ENCODE measurements at places on chromosomes 12 and 14.

DNA sequence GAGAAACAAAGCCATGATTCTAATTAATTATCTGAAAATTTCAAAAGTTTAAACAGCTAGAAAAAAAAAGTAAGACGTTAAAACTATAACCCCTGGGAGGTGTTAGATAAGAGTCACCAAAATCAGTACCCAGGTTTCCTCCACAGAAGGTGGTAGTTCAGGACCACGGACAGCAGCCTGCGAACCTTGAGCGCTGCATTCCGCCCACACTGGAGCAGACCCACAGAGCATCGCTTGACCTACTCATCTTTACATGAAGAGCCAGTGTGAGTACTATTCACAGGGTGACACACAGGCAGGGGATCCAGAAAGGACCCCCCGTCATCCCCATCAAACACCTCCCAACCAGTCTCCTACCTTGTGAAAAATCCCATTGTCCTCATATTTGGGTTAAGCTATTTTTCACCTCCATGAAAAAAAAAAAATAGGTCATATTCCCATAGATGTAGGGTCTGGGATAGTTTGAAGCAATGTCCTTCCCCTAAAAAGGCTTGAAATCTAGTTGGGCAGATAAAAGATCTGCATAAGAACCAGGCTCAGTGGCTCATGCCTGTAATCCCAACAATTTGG, 8.8 kb upstream of the CHGA start:
- DNase-seq, result no peak

DNA sequence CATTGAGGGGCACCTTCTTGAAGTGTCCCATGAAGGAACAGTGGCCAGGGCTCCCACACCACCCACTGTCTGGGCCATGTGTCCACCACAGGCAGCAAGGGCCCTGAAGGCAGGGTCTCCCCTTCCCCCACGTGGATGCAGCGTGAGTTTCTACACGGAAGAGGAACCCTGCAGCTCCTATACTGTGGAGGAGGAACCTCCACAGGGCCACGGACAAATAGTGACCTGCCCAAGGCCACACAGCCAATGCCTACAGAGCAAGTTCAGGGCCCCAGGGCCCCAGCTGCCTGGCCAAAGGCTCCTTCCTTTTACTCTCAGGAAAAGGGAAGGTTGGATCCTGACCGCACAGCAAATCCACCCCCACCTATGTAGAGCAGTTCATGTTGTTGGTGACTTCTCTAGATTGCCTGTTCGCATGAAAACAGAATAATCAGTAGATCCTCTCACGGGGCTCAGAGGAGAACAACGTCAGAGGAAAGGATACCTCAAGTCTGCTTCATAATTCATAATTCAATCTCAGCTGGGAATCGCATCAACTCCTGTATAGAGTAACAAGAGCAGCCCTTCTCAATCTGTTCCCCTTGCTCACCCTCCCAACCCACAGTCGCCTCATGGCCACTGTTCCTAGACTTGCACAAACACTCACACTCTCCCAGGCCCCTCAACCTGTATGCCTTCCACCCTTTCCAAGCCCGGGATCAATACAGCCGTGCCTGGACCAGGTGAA, 11.1 kb upstream of the KRT73 start:
- DNase-seq, result no peak

DNA sequence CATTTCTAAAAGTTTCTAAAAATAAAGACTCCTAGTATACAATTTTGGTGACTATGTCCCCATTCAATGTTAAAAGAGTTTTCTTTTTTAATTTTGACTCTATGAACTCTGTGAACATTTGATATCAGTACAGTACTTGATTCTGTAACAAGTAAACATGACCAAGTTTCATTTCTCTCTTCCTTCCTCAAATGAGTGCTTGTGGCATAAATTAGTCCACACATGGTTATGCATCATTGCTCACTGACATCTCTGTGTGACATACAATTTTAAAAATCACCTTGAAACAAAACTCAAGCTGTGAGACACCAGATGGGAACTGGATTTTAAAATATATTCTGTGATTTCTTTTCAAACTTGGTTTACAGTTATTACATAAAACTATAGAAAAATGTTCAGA, 253.9 kb upstream of the MDGA2 start:
- no peak for DNase-seq

DNA sequence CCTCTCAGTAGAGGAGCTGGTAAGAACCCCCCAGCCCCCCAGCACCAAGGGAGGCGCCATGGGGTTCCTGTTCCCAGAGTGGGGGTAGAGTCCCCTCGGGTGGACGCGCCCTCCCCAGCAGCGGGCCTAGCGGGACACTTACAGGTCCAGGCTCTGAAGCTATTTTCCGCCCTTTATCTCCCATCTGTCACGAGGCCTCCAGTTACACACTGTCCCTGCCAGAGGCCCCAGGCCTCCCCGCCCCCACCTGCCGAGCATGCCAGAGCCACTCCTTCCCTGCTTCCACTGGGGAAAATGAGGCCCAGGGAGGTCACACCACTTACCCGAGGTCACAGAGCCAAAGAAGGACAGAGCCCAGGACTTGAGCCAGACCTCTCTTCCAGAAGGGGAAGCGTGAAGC, 3.1 kb downstream of the C14orf180 start:
- no peak for DNase-seq

- DNase-seq, result peak; percentile 82
Observed at GRCh38 chr12:105330283-105330930, at the start of gene C12orf75. TSS of gene C12orf75 (plus strand) at chr12:105330691. CDS start at chr12:105330892, 201 bp downstream.

GRCh38 chr12:55931780-55932550, 1.0 kb downstream of the DGKA start:
- DNase-seq, result peak; percentile 81

- DNase-seq, result peak; percentile 58
Observed at GRCh38 chr14:91947475-91948184, at the start of gene FBLN5. TSS of gene FBLN5 (minus strand) at chr14:91947694. CDS start at chr14:91947229, 465 bp downstream.

- DNase-seq, result no peak
Observed at GRCh38 chr12:111178181-111179081, 190.5 kb downstream of the PHETA1 start.

GRCh38 chr14:101834800-101835547, 73.5 kb downstream of the PPP2R5C start:
- no peak for DNase-seq

Measured in mucosa of descending colon (tissue), 3 donors.